ENCODE measurements at places on chromosomes 7 and 10.

- no peak for DNase-seq
Measured at GRCh38 chr7:41819645-41820044, 116.8 kb upstream of the INHBA start.

DNA sequence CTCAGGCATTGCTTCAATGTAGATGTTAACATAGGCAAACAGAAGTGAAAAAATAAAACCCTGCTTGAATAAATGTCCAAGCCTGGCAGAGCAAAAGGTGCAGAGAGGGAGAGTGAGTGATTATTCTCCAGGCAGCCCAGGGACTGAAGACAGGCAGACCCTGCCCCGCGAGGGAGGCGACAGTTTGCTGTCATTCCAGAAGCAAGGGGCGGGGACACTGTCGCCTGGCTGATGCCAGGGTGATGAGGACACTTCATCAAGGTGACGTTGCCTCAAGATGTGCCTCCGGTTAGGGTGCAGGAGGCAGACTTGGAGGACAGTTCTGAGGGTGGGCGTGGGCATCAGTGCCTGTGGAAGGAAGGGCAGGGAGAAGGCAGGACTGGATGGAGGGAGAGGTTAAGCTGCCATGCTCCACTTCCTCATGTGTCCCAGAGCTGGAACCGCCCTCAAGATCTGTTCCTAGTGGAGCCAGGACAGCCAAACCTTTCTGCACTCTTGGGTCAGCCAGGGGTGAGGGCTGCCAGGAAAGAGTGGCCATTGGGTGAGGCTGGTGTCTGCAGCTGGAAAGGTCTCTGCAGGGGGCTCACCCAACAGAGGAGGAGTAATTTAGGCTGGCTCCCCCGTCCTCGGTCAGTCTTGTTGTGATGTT lies 560.5 kb upstream of the MKI67 start:
- DNase-seq, result no peak

DNA sequence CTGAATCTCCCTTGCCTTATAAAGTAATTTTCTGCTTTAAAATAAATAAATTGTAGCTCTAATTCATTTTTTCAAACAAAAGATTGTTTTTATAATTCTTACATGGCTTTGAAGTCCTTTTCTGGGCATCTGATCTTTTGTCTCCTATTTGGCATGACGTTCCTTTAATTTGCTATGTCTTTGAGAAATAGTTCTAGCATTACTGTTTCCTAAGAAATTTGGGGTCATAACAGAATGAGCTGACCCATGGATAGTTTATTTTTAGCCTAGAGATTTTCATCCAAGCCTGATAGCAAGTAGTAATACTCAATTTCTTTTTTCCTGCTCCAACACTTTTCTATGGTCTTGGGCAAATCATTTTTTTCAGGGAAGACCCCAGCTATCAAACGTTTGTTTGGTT lies 31.4 kb downstream of the CCDC71L start:
- DNase-seq, result no peak

DNA sequence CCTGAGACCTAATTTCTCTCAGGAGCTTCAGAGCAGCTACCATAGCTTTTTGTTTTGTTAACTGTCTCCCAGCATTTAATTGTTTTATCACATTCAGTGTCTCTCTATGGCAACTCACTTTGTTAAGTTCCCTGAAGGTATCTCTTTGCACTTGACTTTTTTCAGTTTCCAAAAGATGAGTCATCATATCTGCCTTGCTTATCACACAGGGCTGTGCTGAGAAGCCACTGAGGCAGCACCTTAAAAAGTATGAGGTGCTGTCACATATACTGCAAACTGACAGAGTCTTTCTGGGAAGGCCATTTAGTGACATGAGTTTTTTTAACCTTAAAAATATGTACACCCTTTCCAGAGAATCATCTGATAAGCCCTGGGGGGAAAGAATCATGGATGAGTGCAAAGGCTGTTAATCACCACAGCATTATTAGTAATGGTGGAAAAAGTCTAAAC lies 56.8 kb downstream of the PPP1R3C start:
- DNase-seq, result no peak

DNA sequence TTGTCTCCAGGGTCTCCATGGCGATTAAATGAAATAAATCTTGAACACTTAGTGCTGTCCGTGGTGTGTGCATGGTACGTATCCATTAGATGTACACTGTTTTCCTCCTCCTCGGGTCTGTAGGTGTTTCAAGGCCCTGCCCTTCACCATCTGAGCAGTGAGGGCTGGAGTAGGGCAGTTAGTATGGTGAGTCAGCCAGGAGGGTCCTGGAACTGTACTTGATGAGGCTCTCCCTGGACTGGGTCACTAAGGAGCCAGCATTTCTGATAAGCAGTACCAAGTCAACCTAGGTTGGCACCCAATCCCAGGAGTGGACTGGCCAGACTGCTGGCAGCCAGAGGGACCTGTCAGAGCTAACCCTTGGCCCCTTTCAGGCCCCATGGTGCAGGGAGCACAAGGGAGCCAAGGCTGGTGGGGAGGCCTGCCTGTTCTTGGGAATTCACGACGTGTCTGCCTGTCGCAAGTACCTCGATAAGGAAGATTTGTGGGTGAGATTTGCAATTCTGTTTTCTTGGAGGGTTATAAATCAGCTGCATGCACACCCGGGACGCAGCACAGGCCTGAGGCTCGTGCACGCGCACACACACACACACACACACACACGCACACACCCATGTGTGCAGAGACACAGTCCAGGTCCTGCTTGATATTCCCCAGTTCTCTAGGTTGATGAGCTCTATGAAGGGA lies 114.2 kb downstream of the ZMIZ1 start:
- no peak for DNase-seq

DNA sequence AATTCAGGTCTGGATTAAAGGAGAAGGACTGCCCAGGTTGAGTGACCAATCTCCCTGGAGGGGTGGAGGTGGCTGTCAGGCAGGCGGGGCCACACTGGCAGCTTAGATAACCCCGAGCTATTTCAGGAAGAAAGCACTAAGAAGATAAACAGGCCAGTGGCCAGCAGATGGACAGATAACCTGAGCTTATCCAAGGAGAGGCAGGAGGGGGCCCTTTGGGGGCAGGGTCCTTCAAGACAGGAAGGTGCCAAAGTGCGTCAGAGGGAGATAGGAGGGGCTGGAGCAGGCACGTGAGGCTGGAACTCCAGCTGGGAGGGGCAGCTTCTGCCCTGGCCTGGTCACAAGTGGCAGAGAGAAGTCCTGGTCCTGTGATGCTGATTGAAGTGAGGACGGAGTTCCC lies 29.8 kb upstream of the PODXL start:
- DNase-seq, result no peak

DNA sequence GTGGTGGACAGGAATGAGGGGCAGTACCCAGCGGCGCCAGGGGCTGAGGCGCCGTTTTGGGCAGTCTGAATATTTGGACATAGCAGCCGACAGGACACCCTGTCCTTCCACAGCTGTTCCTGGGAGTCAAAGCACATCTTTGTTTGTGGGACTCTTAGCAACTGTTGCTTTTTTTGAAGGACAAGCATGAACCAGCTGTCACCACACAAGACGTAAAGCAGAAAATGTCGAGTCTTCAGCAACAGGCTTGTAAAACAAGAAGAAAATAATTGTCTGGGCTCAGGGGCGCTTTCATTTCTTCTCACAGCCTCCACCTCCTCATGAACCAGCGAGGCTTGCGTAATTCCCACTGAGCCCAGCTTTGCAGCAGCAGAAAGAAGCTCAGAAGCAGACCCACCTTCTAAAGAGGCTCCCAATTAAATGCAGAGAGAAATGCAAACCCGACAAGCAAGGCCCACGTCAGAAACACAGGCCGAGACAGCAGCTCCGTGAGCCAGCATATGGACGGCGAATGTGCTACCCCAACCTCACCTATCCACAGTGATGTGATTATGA lies 68.9 kb upstream of the DNAAF5 start:
- DNase-seq, result no peak

DNA sequence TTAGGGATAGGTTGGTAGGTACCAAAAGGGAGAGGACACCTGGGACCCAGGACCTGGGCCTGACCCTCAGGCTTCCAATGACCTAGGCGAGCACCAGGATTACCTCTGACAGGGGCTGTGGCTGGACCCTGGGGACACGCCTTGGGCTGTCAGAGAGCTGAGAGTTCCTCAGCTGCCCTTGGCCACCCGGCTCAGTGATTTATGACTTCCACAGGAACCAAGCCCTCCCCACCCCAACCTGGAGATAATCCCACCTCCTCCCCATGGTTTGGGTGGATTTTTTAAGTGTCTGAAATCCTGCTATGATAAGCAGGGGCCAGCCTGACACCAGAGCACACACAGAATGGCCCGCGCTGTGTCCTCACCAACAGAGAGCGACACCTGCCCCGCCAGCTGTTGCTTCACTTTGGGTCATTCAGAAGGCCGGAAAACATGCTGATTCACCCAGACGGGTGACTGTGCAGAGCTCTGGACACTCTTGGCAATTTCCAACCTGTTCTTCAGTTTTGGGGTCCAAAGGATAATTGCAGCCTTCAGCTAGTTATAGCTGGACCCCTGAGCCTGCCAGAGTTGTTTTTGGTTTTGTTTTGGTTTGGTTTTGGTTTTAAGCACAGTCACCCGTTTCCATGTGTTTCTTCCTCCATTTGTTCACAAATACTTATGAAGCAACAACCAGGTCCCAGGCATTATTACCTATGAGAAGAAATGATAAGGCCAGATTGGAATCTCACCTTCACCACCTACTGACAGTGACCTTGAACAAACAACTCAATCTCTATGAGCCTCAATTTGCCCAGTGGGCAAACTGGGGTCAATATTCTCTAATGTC lies 78.2 kb downstream of the RAB11FIP2 start:
- no peak for DNase-seq

- DNase-seq, result no peak
Measured at GRCh38 chr7:150842716-150843115, 9.6 kb upstream of the AOC1 start.

DNA sequence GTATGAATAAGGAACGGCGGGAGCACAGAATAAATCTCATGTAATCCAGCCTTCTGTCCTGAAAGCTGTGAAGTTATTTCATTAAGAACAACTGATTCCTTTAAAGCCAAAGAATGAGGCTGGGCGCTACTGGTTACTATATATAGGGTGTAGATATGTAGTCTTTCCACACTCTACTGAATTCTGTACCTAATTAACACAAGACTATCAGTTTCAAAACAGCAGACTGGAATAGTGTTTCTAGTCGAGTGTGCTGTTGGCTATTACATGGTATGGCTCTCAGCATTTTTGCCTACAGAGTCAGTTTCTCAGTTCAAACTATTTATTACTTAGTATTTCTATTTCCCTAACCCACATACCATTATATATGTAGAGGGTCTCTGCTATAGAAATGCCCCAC lies 163.3 kb downstream of the THSD7A start:
- no peak for DNase-seq

GRCh38 chr7:134780166-134780828 lies 863 bp downstream of the CALD1 start:
- DNase-seq, result no peak

- DNase-seq, result no peak
Measured at GRCh38 chr7:30563326-30563942, 31.2 kb upstream of the GARS1 start.

GRCh38 chr7:106317971-106318370 lies 33.2 kb upstream of the NAMPT start:
- DNase-seq, result no peak

DNA sequence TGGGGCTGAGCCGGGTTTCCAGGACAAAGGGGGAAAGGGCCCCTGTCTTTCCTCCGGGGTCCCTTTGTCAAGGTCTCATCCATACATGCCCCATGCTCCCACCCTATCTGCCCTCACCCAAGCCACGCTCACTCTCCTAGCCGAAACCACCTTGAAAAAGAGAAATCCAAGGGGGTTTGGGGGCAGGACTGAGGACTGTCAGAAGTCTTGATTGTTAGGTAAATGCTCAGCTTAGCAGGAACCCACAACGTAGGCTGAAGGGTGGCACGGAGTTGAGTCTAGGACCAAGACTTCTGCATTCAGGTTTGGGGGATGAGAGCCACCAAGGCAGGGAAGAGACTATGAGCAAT lies 719 bp upstream of the PGAM2 start:
- DNase-seq, result no peak

DNA sequence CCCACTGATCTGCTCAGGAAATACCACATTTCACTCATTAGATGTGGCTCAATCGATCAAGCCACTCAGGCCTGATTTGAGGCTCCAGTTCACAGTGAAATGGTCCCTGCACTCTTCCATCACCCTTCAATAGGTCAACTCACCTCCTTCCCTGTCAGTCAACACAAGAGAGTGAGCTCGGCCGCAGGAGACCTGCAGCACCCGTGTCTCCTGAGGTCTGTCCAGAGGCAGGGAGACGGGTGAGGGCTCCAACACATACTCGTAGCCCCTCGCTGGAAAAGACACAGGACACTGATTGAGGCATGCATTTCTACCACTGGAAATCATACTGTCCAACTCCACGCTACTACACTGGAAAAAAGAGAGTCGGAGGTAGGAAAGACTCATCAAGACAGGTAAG lies 7.1 kb downstream of the RCC1L start:
- no peak for DNase-seq

DNA sequence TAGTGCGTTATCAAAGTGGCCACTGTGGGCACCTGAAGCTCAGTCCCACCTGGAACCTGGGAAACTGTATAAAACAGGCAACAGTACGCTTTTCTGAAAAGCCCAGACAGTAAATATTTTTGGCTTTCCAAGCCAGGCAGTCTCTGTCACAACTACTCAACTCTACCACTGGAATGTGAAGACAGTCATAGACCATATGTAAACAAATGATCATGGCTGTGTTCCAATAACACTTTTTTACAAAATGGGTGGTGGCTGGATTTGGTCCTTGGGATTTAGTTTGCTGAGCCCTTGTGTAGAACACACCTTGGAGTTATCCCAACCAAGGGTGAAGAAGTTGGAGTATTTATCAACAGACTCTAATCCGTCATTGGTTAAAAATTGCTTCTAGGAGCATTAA lies 259.9 kb downstream of the SKIDA1 start:
- no peak for DNase-seq

- DNase-seq, result no peak
Measured at GRCh38 chr7:77282897-77283296, 83.3 kb upstream of the FGL2 start.

DNA sequence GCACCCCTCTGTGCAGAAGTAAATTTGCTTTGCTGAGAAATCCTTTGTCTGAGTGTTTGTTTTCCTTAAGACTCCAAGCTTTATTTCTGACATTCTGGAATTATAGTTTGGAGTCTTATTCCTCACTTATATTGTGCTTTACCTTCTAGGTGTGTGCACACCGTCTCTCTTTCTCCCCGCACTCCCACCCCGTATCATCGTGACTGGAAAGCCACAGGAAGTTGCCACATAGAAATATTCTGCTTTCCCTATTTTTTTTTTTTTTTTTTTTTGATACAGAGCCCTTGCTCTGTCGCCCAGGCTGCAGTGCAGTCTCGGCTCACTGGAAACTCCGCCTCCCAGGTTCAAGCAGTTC lies 109.5 kb downstream of the PHF14 start:
- DNase-seq, result no peak

- no peak for DNase-seq
Measured at GRCh38 chr10:31959461-31960173, 31.0 kb upstream of the ARHGAP12 start.

- no peak for DNase-seq
Measured at GRCh38 chr7:151251328-151251688, 2.8 kb upstream of the SMARCD3 start.

DNA sequence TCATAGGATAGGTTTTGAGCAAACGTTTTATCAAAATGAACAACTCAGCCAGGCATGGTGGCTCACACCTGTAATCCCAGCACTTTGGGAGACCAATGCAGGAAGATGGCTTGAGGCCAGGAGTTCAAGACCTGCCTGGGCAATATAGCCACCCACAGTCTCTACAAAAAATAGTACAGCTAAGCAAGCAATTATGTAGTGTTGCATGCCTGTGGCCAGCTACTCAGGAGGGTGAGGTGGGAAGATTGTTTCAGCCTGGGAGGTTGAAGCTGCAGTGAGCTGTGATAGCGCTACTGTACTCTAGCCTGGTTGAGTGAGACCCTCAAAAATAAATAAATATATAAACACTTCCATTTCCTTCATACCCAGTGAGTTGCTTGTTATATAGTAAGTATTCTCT lies 67.1 kb downstream of the LSMEM1 start:
- no peak for DNase-seq
